GM19239 (cell line): ENCODE measurements at places on chromosomes 16 and 17.

DNA sequence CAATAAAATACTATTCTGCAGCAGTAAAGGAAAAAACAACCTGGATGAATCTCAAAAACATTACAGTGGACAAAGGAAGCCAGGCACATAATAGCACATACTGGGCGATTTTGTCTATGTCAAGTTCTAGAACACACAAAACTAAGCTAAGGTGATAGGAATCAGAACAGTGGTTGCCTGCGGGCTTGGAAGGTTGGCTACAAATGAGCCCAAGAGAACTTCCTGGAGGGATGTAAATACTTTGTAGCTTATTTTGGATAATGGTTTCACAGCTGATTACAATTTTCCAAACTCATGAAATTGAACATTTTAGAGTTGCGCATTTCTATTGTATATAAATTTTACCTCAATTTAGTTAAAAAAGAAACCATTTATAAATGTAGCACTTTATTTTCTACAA, 67.6 kb upstream of the CES5A start:
- no peak for DNase-seq

GRCh38 chr16:11325404-11326083, 19.7 kb upstream of the RMI2 start:
- no peak for DNase-seq

- DNase-seq, result peak; percentile 9
These were observed 96.8 kb upstream of the ELAC2 start for GRCh38 chr17:13114601-13115031.

DNA sequence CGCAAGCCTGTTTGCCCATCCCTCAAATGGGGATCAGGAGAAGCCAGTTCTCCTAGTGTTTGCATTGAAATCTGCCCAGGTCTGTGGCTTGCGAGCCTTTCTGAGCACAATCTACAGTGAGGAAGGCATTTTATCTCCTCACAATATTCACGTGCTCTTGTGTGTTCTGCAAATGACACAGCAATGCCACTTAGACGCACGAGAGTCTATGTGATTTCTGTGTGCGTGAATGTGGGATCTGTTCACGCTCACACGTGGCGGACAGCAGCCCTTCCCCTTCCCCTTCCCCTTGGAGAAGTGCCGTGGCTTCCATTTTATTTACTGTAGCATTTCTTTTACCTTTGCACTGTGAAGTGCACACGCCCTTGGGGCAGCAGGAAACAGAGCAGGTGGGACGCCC, 17.7 kb upstream of the CBFA2T3 start:
- DNase-seq, result no peak

DNA sequence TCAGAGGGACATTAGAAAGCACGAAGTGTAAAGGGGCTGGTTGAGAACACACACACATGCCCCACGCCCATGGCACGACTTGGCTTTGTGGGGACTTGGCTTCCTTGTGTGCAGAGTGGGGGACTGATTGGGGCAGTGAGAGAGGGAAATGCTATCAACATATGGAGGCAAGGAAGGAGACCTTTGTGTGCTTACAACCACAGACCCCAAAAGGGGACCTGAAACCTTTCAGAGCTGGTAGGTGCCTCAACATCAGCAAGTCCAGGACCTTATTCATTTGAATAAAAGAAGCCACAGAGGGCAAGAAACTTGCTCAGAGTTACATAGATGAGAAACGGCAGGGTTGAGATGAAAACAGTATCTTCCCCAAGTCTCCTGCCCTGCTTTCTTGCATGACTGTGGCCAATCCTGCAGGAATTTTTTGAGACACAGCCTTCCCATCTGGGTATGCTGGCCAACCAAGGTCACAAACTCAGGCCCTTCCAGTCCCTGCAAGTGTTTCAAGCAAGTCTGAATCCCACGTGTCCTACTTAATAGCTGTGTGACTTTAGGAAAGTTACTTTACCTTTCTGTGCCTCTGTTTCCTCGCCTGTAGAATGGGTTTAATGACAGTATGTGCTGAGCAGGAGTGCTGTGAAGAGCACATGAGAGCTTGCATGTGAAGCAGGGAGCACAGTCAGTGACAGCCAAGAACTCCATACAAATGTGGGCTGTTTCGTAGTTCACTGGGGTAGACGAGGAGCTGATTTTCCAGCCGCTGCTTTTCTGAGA, 26.2 kb downstream of the C16orf78 start:
- DNase-seq, result peak; percentile 51

- no peak for DNase-seq
These were observed 8.1 kb downstream of the PHKB start for GRCh38 chr16:47469227-47469626.

DNA sequence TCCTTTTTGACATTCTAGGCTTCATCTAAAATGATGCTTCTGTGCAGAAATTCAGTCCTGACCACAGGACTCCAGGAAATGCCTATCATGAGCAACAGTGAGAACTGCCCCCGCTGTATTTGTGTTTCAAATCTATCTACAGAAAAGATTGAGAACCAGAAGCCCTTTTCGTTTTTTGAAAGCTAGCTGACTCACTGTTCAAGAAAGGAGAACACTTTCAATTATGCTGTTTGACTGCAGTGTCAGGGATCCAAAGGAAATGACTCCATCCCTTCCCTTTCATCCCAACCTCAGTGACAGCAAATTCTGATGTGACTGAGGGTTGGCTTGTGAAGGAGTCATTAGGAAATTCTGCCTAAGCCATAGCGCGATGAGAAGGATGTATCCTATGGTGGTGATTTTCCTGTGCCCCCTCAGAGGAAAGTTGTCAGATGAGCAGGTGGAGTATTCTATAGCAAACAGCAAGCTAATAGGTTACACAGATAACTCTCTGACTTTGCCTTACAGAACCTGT, 622.3 kb downstream of the TMEM114 start:
- no peak for DNase-seq

DNA sequence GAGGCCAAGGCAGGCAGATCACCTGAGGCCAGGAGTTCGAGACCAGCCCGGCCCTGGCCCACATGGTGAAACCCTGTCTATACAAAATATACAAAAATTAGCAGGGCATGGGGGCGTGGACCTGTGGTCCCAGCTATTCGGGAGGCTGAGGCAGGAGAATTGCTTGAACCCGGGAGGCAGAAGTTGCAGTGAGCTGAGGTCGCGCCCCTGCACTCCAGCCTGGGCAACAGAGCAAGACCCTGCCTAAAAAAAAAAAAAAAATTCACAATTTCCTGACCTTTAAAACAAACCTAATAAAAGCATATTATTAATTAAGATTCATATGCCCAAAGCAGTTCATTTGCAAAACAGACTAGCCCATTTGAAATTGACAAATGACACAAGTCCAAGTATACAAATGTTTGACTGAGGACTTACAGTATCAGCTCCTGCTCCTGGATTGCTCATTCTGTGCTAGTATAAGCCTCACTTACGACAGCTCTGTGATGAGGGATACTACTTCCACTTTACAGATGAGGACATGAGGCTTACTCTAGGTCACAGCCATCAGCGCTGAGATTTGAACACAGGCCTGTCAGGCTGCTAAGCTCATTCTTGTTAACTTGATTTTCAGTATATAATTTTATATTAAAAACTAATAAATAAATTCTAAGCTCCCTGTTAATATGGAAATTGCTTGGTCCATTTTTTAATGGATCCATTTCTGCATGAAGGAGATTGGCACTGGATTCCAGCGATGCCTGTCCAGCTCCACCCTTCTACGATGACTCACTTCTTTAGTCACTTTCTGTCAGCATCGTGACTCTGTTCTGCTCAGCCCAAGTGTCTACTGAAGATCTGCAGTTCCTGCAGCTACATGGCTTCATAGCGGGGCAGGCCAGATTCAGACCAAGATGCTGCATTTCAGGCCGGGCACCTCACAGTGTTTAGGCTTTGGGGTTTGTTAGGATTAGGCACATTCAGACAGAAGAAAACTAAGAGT, 88.2 kb downstream of the WDR59 start:
- no peak for DNase-seq

DNA sequence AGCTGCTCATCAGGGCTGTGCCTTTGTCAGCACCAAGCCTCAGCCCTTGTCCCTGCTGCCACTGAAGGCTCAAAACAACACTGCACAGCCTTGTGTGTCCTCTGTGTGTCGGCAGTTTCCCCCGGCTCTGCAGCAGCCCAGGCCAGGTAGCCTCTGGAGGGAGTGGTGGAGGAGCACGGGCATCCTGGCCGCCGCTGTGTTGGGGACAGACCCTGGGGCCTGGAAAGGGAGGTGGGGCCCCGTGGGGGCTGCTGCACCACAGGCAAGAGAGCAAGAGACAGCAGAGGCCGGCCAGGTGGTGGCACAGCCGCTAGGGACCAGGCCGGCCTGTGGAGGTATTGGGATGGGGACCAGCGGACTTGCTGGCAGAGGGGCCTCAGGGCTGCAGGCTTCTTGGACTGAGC, 96.9 kb upstream of the ZNF750 start:
- DNase-seq, result no peak

GRCh38 chr16:11877374-11877773, 26.0 kb upstream of the RSL1D1 start:
- DNase-seq, result no peak

DNA sequence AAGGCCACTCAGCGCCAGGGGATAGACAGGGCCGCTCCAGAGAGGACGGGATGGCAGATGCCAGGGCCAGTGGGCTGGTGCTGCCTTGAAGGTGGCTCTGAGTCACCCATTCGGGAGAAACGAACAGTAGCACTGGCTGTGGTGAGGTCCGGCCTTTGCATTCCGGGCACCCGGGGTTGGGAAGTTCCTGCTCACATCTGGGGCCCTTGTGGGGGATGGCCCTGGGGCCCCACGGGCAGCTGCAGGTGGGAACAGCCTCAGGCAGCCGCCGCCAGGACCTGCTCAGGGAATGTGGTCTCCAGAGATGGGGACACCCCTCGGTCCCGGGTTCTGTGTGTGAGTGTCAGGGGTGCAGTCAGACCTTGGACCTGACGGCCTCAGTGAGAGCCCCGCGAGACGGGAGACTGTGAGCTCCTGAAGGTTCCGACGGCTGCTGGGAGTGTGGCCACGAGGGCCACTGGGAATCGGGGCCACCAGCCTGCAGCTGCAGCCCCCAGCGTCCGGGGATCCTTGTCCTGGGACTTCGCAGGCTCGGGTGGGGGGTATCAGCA, 1.4 kb downstream of the CBFA2T3 start:
- no peak for DNase-seq

- no peak for DNase-seq
These were observed 50.5 kb downstream of the EPN2 start for GRCh38 chr17:19287651-19288050.

GRCh38 chr17:77317091-77317750, 176.5 kb downstream of the SEC14L1 start:
- DNase-seq, result no peak

DNA sequence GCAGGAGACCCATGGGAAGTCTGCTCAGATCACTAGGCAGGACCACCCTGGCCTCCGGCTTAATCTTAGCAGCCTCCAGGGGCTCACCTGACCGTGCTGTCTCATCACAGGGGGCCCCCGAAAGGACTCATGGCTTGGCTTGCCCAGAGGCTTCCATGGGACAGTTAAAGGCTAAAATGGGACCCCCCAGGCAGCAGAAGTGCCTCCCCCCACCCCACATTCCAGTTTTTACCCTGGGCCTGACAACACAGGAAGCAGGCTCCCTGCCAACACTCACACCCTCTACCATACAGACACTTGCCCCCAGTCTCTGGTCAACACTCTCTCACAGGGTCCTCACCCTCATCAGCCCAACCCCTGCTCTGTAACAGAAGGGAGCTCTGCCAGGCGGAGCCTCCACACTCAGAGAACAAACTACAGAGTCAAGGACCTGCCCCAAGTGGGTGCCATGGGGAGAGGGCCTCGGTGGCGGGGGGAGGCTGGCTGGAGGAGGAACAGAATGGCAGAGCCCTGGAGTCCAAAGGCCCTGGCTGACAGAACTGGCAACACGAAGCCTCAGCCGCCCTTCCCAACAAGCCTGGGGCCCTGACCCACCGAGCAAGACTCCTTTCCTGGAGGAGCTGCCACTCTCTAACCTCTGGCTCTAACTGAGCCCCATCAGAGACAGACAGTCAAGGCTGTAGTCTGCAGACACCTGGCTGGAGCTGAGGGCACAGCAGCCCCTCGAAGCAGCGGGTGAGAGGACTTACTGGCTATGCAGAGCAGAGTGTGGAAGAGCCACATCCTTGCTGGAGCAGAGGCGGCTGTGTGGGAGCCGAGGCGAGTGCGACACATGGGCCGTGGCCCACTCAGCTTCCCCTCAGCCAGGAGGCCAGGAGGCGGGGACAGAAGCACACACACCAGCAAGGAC, at the start of gene ITGAE:
Gene ITGAE, minus strand, starts transcription at position 827 of the 910 bp plus-strand sequence. Its CDS starts 44 bp downstream, at position 783.
- DNase-seq, result no peak

DNA sequence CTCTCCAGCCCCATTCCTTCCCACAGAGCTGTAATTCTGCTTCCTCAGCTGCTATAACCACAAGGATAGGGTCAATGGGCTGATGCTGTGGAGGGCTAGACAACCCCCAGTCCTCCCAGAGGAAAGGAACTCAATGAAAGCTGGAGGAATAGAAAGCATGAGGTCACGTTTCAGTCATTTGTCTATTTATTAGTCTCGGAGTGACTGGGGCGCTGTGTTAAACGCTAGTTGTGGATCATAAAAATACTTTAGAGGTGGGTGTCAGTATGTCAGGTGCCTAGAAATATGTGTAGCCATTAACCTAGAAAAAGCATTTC, 787 bp upstream of the CCL3L1 start:
- DNase-seq, result peak; percentile 40

DNA sequence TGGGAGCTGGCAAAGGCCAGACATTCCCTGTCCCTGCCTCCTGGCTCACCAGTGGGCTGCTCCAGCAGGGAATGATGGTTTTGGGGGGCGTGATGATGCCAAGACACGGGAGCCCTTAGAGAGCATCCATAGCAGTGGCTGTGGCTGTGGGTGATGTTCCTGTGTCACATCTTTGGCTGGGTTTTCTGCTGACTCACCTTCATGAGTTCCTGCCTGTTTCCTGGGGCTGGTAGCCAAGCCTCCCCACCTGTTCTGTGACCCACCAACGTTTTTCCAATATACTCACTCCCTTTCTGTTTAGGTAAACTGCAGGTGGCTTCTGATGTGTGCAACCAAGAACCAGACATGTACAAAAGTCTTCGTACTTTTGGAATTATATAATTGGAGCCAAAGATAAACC, 16.5 kb upstream of the NF1 start:
- no peak for DNase-seq

GRCh38 chr16:53955221-53955875, 251.4 kb downstream of the FTO start:
- no peak for DNase-seq

- DNase-seq, result no peak
These were observed 201.5 kb downstream of the IRF8 start for GRCh38 chr16:86100205-86101136.

GRCh38 chr16:51982715-51983680, 563.9 kb downstream of the TOX3 start:
- DNase-seq, result peak; percentile 16

DNA sequence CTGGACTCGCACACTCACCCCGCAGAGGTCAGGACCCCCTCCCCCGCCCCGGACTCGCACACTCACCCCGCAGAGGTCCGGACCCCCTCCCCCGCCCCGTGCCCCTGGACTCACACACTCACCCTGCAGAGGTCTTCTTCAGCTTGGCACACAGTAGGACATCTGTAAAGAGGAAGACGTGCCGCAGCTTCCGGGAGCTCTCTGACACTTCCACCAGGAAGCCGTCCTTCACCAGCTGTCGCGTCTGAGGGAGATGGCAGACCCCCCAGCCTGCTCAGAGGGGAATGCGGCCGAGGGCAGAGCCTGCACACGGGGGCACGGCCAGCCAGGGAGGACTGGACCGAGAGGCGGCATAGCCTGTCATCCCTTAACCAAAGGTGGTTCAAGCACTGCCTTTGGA, 72.9 kb downstream of the TIMM22 start:
- DNase-seq, result no peak
